Stimulated activated CD8-positive, alpha-beta memory T cell treated with anti-CD3 and anti-CD28 coated beads, Interleukin-4, amount 100 ng/mL, for 4 hours (primary cell): ENCODE measurements at places on chromosomes 7 and 10.

GRCh38 chr7:29723599-29723998, 82.7 kb upstream of the WIPF3 start:
- no peak for DNase-seq

DNA sequence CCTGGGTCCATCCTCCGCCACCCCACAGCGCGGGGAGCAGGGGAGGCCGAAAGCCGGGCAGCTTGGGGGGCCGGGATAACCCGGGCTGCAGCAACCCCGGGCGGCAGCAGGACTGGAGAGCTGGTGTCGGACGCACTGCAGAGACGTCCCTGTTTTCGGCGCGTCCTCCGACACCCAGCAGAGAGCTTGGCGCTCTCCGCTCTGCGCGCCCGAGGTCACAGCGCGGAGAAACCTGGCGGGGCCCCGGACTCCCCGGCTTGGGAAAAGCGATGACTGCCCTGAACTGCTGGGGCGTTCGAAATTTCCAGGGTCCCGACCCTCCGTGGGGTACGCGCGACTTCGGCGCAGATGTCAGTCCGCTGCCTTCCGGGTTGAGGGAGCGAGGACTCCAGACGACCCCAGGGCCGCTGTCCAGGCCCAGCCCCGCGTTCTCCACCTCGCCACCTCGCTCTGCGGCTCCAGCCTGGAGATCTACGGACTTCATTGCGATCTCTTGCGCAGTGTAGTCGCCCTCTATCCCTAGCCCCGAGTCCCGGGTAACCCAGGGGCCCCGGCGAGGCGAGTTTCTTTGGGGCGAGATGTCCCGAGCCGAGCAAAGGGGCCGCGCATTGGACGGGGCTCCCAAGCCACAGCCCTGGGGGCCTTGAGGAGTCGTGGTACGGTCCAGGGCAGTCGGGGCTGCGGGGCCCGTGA, 617 bp upstream of the FOXI2 start:
- DNase-seq: no peak

DNA sequence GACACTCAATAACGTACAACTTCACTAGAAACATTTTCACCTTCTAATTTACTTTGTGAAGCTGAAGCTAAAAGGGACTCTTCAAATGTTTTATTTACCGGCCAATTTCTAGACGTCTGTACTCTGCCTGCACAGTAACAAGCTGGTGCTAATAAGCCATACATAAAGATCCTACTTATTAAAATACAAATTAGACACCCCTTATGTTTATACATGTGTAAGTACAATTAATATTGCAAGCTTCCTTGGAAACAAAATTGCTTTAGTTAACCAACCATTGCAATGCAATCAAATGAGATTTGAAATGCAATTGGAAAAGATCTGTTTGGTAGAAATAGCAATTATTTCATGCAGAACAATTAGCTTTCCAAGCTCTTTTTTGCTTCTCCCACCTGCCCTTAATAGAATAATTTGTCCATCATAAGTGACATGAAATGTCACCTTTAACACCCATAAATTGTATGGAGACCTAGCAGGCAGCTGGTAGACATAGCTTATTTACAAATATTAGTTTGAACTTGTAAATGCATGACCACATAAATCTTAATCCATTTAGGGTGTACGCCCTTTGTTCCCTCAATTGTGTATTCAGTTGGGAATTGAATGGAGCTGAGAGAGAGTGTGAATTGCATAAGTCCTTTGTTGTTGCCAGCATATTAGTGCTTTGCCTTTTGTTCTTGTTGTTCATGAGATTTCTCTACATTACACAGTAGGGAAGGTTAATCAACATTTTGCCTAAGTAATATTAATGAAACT, 277.1 kb downstream of the CACNA2D1 start:
- DNase-seq: no peak

DNA sequence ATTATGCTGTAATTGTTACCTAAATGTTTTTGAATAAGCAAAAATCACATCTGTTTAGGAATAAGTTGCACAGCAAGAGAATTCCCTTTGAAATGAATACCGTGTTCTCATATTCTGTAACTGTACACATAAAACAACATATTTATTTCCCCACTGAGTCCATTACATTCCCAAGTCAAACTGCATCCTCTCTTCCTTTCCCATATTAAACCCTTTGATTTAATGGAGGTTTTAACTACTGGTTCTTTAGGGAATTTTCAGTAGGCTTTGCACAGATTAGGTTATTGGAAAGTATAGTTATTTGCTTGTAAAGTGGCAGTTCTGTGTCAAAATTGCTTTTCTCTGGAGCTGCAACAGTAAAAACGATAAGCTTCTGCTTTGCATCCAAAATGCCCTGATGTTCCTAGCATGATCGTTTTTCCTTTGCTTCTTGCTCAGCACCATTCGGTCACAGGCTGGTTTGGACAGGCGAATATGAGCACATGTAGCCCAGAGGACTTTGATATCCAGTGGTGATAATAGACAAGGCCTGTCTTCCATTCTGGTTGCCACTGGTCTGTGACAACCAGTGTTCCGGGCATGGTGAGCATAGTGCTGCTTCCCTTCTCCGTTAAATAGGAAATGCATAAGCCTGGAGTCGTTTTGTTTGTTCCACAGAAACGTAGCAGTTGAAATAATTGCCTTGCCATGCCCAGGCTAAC, 696.1 kb downstream of the AUTS2 start:
- no peak for DNase-seq

- no peak for DNase-seq
Measured at GRCh38 chr7:137968890-137969289, 33.0 kb downstream of the CREB3L2 start.

GRCh38 chr7:69860486-69860885, 262.2 kb downstream of the AUTS2 start:
- no peak for DNase-seq

- DNase-seq: no peak
Measured at GRCh38 chr10:83917537-83918506, 221.5 kb upstream of the GHITM start.
